ENCODE measurements at places on chromosomes 6 and 20. TPM values are rescaled to one million over a fixed set of nuclear protein-coding genes. Genes with fewer than 3 reads are reported as not detected.

GRCh38 chr20:57536771-57537724, 12.1 kb upstream of the CTCFL start:
- DNase-seq, result no peak
- peaks cover 35% of the 10 kb centered on the region for H3K27me3 ChIP-seq
- H3K36me3 ChIP-seq, result no peaks in the 10 kb centered on the region
- peaks cover 28% of the 10 kb centered on the region for H3K4me1 ChIP-seq
- H3K4me3 ChIP-seq, result no peak overlapping the region

- no peaks in the 10 kb centered on the region for H3K27me3 ChIP-seq
- no peak overlapping the region for H3K4me3 ChIP-seq
- no peaks in the 10 kb centered on the region for H3K4me1 ChIP-seq
- DNase-seq, result no peak
- no peak overlapping the region for H3K27ac ChIP-seq
Measured at GRCh38 chr6:102415891-102416290, 1022.4 kb downstream of the GRIK2 start.

DNA sequence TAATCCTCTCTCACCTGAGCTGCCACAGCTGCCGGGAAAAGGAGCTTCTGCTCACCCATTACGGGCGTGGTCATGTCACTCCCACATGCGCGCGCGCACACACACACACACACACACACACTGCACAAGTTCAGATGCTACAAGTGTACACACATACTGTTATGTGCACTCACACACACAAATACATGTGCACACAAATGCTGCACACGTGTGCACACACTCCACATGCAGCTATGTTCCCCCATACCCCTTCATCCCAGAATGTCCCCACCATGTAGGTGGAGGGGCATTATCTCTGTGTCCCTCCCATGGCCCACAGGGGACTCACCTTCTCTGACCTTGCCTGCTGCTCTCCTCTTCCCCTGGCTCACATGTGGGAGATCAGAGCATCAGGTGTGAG, 37.3 kb downstream of the GNAS-AS1 start:
- H3K27ac ChIP-seq, result no peak overlapping the region
- H3K4me3 ChIP-seq, result no peak overlapping the region
- H3K4me1 ChIP-seq, result no peaks in the 10 kb centered on the region
- DNase-seq, result no peak

UTRN gene
- 102 TPM for total RNA-seq

- no peaks in the 10 kb centered on the region for H3K27me3 ChIP-seq
- H3K36me3 ChIP-seq, result no peaks in the 10 kb centered on the region
- no peak overlapping the region for H3K4me3 ChIP-seq
- no peak for DNase-seq
- H3K27ac ChIP-seq, result no peak overlapping the region
Measured at GRCh38 chr6:22146931-22147701, 149.7 kb downstream of the PRL start.

- peaks cover 16% of the 10 kb centered on the region for H3K4me1 ChIP-seq
- H3K36me3 ChIP-seq, result no peaks in the 10 kb centered on the region
- H3K27ac ChIP-seq, result no peak overlapping the region
- peak; percentile 13 for DNase-seq
Measured at GRCh38 chr6:87483929-87484328, 11.2 kb downstream of the SLC35A1 start.

GRCh38 chr6:14283600-14284235, 166.1 kb downstream of the CD83 start:
- H3K4me1 ChIP-seq, result peaks cover 6% of the 10 kb centered on the region
- no peak overlapping the region for H3K4me3 ChIP-seq
- H3K27ac ChIP-seq, result no peak overlapping the region
- no peak for DNase-seq
- H3K36me3 ChIP-seq, result no peaks in the 10 kb centered on the region

- H3K4me3 ChIP-seq, result peak overlapping the region; percentile 63
- H3K36me3 ChIP-seq, result no peaks in the 10 kb centered on the region
- no peak for DNase-seq
Measured at GRCh38 chr20:50726955-50727791, 4.2 kb upstream of the PARD6B start.

DNA sequence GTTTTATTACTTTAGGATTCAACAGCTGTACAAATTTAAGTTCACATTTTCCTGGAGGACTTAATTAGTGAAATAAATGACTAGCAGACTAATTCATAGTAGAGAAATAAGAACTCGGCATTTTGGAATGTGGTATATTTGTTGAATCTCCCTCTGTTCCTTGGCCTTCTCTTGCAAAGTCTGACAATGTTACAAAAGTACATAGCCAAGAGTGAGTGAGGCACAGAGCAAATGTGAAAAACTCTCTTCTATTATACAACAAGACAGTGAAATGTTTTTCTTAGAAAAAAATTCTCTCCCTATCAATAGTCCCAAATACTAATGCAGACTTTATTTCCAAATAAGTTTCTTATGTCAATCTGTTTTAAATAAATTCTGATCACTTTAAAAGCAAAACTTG, 44.2 kb upstream of the TCF21 start:
- no peak overlapping the region for H3K4me3 ChIP-seq
- H3K27me3 ChIP-seq, result no peaks in the 10 kb centered on the region
- no peak overlapping the region for H3K27ac ChIP-seq
- DNase-seq, result no peak
- no peaks in the 10 kb centered on the region for H3K36me3 ChIP-seq

GRCh38 chr20:13873831-13874230, 89.0 kb downstream of the NDUFAF5 start:
- DNase-seq, result no peak
- no peak overlapping the region for H3K27ac ChIP-seq
- no peaks in the 10 kb centered on the region for H3K27me3 ChIP-seq
- H3K4me3 ChIP-seq, result no peak overlapping the region

- H3K4me3 ChIP-seq, result no peak overlapping the region
- H3K4me1 ChIP-seq, result no peaks in the 10 kb centered on the region
Measured at GRCh38 chr6:165511807-165512206, 151.2 kb downstream of the PDE10A start.

GRCh38 chr6:84882768-84883766, 118.7 kb upstream of the TBX18 start:
- no peaks in the 10 kb centered on the region for H3K4me1 ChIP-seq
- H3K36me3 ChIP-seq, result no peaks in the 10 kb centered on the region
- DNase-seq, result no peak
- H3K4me3 ChIP-seq, result no peak overlapping the region
- H3K27ac ChIP-seq, result no peak overlapping the region

DNA sequence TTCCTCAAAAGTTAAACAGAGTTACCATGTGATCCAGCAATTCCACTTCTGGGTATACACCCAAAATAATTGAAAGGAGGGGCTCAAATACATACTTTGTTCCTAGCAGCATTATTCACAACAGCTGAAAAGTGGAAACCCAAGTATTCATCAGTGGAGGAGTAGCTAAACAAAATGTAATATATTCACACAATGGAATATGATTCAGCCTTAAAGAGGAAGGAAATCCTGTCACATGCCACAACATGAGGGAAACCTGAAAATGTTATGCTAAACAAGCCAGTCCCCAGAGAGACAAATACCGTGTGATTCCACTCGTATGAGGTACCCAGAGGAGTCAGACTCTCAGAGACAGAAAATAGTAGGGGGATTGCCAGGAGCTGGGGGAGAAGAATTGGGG, 44.5 kb downstream of the PXDC1 start:
- H3K36me3 ChIP-seq, result no peaks in the 10 kb centered on the region
- no peak for DNase-seq
- peaks cover 16% of the 10 kb centered on the region for H3K4me1 ChIP-seq
- no peak overlapping the region for H3K4me3 ChIP-seq
- H3K27me3 ChIP-seq, result no peaks in the 10 kb centered on the region
